ENCODE measurements at places on chromosomes 11 and 22. TPM values are rescaled to one million over a fixed set of nuclear protein-coding genes. Genes with fewer than 3 reads are reported as not detected.

Gene GAB4
- total RNA-seq, result not detected

DNA sequence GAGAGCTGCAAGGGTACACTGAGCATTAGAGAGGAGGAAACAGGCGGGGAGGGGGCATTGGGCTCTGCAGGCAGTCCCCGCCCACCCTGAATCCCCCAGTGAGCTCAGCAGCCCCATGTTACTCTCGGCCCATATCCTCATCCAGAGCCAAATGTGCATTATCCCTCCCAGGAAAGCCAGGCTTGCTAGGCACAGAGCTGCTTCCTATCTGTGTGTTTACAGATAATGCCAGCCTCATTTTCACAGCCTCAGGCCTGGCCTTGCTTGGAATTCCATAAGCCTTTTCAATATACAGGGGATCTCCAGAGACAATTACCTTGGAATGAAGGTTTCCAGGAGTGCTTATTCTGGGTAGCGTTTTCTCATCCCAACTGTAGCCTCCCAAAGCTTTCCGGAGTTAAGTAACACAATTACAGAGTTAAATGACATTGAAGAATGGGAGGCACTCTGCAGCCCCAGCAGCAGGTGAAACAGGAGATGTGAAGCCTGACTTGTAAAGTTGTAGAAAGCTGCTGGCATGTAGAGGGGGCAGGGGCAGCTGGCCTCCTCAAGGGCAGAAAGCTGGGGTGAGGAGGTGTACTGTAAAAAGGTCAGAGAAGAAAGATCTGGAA lies 91.5 kb upstream of the TBCEL start:
- no peaks in the 10 kb centered on the region for H3K36me3 ChIP-seq
- no peak overlapping the region for H3K27ac ChIP-seq
- no peaks in the 10 kb centered on the region for H3K27me3 ChIP-seq
- DNase-seq, result no peak

Gene TRPM5
- 8.1 TPM for total RNA-seq

DNA sequence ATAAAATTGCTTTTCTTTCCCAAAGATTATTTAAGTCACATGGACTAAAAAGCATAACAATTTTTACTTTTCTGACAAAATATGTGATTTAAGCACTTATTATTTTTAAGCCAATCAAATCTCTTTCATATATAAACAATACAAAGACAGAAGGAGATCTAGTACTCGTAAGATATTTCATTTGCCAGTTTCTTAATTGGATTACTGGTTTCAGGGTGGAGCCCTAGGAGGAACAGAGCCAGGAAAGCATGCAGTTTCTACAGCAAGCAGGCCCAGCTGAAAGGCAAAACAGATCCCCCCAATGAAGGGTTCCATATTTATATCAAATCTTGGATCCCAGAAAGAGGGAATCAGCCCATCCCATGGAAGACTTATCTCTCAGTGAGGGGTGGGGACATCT lies 177.0 kb downstream of the KIF18A start:
- H3K27me3 ChIP-seq, result no peaks in the 10 kb centered on the region
- H3K4me3 ChIP-seq, result no peak overlapping the region
- H3K27ac ChIP-seq, result no peak overlapping the region
- no peak for DNase-seq
- H3K4me1 ChIP-seq, result no peaks in the 10 kb centered on the region

All from Peyer's patch (tissue), 4 donors.